Iris pigment epithelial cell (primary cell): ENCODE measurements at places on chromosomes 3 and 15.

GRCh38 chr3:149180057-149180573 lies 41.5 kb downstream of the CP start:
- DNase-seq, result peak; percentile 99

- peak; percentile 75 for DNase-seq
These were observed 11.0 kb downstream of the FYCO1 start for GRCh38 chr3:45984331-45985312.

DNA sequence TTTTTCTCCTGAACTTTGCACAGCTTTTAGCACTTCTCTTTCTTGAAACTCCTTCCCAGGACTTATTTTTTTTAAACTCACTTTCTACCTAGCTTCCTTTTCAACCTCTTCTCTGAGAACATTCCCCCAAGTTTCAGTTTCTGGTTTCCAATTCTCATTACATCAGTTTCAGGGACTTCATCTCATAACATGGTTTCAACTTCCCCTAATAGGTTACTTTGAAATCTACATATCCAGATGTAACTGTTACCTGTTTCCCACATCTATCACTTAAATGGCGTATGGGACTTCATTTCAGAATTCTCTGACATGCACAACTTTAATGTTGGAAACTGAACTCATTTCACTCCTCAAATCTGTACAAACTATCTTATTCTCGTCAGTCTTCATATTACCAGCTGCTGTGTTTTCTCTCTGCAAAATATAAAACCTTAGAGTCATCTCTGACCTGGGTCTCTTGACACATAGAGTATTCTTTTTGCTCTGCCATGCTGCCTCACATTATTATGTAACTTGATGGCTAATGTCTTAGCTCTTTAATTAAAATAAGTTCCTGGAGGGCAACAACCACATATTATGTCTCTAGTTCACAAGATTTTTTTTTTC lies 58.4 kb downstream of the NME9 start:
- DNase-seq, result no peak

- no peak for DNase-seq
These were observed 224.1 kb upstream of the IL12A start for GRCh38 chr3:159764490-159765029.

- DNase-seq, result no peak
These were observed 165.2 kb downstream of the ZPLD1 start for GRCh38 chr3:102599819-102600576.

GRCh38 chr15:28963711-28964081 lies 77.9 kb downstream of the APBA2 start:
- DNase-seq, result no peak

GRCh38 chr3:41140242-41140641 lies 59.1 kb upstream of the CTNNB1 start:
- DNase-seq, result no peak
